ENCODE measurements at places on chromosomes 5 and 9.

DNA sequence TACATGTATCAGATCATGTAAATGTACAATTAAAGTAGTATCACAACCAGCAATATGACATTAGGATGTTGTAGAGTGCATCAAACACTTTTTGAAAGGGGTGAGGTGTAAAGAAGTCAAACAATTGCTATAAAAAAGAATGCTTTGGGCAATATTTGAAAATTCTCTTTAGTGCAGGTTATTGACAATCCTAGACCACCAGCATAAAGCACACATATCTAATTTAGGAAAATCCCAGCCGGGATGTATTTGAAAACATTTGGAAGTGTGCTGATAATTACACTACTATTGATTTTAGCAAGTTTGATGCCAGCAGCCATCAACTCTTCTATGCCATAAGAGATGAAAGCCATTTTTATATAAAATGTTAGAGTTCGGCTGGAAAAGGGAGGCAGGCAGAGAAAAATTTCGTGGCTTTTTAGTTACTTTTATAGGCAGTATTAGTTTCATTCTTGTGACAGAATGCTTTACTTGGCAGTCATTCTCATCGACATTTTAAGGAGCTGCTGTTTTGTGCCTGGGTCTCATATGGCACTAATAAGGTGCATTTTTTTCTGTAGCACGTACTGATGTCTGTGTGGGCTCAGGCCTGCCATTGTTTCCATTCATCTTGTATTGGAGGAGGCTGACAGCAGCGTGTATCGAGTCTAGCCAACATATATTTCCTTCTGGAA, 285.7 kb downstream of the AOPEP start:
- no peak for DNase-seq

DNA sequence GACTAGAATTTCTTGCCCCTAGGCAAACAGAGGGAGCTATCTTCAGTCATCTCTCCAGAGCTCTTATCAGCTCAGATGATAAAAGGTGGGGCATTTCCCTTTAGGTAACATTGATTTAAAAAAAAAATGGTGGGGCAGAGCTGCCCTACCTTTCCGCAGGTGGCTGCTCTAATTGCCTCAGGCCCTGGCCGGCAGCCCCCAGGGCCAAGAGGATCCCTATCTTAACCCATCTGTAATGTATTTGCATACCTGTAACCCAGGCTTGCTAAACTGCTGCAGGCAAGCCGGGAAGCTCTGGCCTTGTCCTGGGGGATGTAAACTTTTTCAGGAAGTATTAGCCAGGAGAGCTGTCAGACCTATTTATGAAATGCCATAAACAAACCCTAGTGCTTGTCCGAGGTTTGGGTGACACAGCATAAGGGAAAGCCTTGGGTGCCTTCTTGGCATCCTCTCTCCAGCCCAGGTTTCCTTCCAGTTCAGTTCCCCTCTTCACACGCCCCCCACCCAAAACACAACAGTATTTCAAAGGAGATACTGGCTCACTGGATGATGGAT, 20.9 kb upstream of the ZSWIM6 start:
- no peak for DNase-seq

GRCh38 chr5:109721741-109722140, 32.0 kb downstream of the MAN2A1 start:
- no peak for DNase-seq

DNA sequence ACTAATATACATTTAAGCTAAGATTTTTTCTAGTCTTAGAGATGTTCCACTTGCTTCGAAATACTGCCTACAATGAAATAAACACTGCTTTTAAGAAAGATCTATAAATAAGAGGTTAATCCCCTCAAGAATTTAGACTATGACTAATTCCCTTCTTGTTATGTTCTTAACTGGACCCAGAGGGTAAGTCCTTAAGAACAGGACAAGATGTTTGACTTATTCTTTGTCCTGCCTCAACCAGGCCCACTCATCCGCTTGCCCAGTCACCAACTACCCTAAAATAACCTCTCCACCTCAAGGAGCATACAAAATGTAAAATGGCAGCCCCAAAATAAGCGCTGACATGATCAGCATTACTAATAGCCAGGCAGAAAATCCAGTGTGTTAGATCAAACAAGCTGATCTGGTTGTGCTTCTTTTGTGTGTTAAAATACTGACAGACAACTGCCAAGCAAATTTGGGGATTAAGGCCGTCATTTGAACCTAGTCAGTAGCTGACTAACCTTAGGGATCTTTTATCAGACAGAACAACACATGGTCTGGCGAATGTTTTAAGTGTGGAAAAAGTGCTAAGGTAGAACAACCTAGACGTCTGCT, 93.7 kb upstream of the SMC5 start:
- no peak for DNase-seq

DNA sequence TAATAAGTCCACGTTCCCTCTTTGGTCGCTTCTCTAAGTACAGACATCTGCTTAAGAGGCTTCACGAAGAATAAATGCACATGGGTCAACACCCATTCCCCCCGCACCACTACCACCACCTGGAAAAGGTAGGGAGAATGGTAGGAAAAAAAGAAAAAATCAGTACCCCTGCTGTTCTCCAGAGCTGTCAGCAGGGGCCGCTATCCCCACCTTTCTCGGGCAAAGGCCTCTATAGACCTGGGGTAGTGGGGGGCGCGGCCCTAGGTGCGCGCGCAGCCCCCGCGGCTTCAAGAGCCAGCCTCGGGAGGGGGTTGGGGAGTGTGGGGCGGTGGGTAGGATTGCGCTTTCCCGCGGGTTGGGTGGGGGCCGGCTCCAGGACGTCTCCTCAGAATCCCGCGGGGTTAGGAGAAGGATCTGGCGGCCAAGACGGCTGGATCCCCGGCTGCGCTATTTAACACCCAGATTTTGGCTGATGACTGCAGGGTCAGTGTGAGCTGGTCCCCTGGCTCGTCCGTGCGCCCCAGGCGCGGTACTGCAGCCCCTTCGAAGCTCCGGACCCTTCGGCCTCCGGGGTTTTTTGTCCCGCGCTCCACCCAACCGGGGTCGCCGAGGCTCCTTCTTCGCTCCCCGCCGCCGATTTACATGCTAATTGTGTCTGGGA, 1.6 kb upstream of the SEMA6A start:
- DNase-seq = peak; percentile 70

DNA sequence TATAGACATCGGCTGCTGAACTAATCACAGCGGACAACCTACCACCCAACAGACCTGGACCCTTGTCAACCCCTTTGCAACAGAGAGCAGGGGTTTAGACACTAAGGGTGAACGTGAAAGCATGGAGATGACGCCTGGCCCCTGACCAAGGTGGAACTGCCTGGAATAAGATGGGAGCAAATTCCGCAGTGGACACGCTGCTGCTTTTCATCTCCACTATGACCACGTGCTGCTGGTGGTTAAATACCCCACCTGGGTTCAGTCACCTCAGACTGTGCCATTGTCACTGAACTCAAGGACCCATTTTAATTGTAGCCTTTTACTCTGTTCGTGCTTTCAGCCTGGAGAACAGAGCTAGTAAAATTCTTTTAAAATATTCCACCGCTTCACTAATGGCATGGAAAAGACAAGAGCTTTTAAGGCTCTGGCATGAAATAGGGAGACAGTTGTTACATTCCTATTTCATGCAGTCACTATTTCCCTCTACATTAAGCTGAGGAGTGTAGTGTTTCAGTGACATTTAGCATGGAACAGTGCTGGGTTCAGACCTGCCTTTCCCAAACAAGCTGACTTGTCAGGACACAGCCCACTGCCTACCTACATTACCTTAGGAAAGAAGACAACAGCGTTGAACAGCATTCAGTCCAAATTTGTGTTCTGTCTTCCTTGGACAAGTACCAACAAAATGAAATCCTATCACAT, 96.8 kb downstream of the ANKRD18B start:
- no peak for DNase-seq

- DNase-seq = no peak
These were observed 278.1 kb upstream of the NMUR2 start for GRCh38 chr5:152683205-152683604.

GRCh38 chr5:38079620-38080402, 178.5 kb upstream of the EGFLAM start:
- peak; percentile 47 for DNase-seq

GRCh38 chr5:149363358-149363757, 5.5 kb downstream of the PCYOX1L start:
- peak; percentile 54 for DNase-seq

GRCh38 chr9:101479338-101480030, 43.9 kb upstream of the ALDOB start:
- DNase-seq = no peak

- no peak for DNase-seq
These were observed 1918.8 kb downstream of the EFNA5 start for GRCh38 chr5:105751908-105752307.

DNA sequence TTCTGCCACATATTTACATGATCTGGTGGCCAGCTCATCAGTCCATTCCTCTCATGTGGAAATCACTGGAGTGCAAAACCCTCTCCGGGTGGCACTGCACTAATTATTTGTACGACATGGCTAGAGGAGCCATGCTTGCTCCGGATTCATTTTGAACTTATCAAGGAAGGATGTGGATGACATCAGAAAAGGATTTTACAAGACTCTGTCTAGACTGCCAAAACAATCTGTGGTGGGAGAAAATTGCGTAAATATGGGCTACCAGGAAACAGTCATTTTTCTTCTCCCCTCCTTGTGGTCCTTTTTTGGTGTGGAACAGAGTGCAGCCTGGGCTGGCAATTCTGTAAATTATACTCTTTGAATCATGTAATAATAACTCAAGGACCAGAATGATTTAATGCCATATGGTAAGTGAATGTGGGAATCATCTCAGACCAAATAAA, 123.4 kb upstream of the IFNE start:
- no peak for DNase-seq

- DNase-seq = no peak
These were observed 53.4 kb downstream of the COL23A1 start for GRCh38 chr5:178536541-178537466.

DNA sequence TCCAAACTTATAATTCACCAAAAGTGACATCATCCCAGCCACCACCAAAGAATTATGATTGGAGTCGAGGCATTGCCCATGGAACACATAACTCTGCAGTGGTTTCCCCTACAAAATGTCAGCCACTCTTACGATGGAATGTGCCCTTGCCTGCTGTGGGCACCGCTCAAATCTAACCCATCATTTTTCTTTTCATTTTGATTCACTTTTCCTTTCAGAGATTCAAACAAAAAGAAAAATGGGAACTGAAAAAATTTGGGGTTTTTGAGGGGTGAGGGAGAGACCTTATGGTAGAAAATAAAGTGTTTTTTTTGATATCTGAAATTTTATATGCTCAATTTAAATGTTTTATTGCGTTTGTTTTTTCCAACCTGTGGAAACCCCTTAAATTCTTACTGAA, 28.1 kb downstream of the SMARCA2 start:
- DNase-seq = no peak

DNA sequence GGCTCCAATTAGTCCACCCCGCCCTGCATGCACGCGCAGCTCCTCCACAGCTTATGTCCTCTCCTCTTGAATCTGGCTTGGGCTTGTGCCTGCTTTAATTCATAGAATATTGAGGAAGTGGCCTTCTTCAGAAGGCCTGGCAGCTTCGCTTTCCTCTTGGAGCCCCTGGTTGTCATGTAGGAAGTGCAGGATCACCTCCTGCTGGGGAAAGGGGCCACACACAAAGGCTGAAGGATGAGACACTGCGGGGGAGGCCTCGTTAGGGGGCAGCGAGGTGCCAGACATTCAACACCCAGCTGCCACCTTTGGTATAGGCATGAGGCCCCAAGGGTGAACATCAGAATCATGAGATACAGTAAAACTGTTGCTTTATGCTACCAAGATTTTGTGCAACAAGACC, 2.7 kb upstream of the CNOT6 start:
- DNase-seq = peak; percentile 44

GRCh38 chr5:107092695-107093094, 578.0 kb downstream of the EFNA5 start:
- no peak for DNase-seq
